ENCODE measurements at places on chromosomes 3 and 15.

DNA sequence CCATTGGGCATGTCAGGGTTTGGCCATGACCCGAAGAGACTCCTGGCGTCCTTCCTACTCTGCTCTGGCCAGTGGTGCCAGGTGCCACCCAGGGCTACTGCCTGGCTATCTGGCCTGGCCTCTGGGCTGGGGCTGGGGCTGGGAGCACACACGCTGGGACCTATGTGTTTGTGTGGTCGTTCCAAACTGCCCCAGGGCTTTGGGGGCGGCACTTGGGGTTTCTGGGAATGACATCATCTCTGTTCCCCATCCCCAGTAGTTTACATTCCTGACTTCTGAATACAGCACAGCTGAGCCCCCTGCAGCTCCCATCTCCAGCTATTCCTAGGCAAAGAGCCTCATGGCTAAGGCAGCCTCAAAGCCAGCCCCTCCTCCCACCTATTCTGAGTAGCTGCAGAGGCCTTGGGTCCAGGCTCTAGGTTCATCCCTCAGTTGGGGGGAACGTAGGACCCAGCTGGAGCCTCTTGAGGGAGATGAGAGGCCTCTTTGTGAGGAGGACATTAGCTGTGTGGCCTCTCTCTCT is 24.3 kb downstream of the PLEKHO2 start:
- no peak for DNase-seq

GRCh38 chr3:129596194-129597086 is 10.0 kb downstream of the PLXND1 start:
- no peak for DNase-seq

DNA sequence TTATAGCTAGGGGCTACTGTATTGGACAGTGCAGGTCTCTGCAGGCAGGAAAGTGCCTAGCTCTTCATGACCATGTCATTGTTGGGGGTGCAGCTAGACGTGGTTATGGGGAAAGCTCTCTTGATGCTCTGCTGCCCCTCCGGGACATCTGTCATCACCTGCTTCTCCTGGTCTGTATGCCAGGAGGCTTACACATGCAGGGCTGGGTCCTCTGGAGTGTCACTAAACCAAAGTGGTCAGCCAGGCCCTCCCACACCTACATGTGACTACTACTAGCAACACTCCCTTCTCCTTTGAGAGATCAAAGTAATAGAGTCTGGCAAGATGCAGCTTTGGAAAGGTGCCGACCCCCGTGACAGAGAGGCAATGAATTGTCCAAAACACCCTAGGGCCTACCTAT is 98.5 kb downstream of the SST start:
- no peak for DNase-seq

GRCh38 chr15:49145651-49146609 is 9.5 kb downstream of the COPS2 start:
- no peak for DNase-seq

Data from stimulated activated CD8-positive, alpha-beta memory T cell treated with anti-CD3 and anti-CD28 coated beads, Interleukin-2, amount 100 ng/mL, for 1 hour (primary cell).